ENCODE measurements at places on chromosomes 1 and 21. TPM values are rescaled to one million over a fixed set of nuclear protein-coding genes. Genes with fewer than 3 reads are reported as not detected.

The IGSF5 gene
- polyA plus RNA-seq, result not detected

The OR2G6 gene
- not detected for polyA plus RNA-seq

The RNU1-3 gene
- not detected for polyA plus RNA-seq

The HMCN1 gene
- polyA plus RNA-seq, result 1.9 TPM

The UBASH3A gene
- 0.46 TPM for polyA plus RNA-seq

The SMIM1 gene
- 1.9 TPM for polyA plus RNA-seq

The SHISAL2A gene
- polyA plus RNA-seq, result 0.16 TPM

Data from esophagus (tissue), 2 donors.